ENCODE measurements at places on chromosomes 2 and 18.

DNA sequence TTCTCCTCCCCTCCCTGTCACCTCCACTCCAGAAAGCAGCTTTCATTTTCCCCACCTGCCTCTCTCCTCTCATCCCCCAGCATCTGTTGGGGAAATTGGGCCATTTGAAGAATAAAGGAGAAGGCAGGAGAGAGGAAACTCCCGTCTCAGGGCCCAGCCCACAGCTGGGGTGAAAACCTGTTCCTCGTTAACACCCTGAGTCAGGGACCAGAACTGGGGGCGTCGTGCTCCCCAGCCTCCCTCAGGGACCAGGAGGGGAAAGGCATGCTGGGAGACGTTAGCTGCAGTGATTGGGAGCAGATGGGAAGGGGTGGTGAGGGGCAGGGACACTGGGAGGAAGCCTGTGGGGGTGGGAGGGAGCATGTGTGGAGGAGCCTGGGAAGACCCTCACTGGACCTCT lies 251.3 kb downstream of the DYSF start:
- DNase-seq, result no peak

DNA sequence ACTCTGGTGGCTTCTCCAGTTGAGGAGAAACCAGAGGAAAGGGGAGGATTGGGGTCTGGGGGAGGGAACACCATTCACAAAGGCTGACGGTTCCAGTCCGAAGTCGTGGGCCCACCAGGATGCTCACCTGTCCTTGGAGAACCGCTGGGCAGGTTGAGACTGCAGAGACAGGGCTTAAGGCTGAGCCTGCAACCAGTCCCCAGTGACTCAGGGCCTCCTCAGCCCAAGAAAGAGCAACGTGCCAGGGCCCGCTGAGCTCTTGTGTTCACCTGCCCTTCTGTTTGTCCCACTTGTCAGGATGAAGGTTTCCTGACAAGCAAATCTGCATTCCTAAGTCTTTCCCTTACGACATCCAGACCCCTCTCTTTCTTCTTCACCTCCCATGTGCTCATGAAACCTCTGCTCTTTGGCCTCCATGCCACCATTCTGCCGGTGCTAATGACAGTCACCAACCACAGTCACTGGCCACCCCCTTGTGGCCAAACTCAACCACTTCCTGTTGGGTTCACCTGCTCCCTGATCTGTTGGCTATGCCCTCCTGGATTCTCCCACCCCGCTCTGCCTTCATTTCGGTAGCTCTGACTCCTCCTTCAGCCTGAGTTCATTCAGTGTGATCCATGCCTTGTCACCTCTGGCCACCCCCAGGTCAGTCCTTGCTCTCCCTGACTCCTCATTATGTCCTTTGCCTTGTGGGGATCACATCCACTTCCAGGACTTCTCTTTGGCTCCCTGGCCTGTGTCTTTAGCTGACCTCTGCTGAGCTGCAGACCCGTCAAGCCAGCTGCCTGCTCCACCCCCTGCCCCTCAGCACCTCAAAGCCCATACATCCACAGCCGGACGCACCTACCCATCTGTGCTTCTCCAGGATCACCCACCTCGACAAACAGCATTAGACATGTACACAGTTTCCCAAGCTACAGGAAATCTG lies 17.6 kb downstream of the EMX1 start:
- no peak for DNase-seq

GRCh38 chr2:142586693-142587580 lies 290.5 kb upstream of the KYNU start:
- DNase-seq, result no peak

DNA sequence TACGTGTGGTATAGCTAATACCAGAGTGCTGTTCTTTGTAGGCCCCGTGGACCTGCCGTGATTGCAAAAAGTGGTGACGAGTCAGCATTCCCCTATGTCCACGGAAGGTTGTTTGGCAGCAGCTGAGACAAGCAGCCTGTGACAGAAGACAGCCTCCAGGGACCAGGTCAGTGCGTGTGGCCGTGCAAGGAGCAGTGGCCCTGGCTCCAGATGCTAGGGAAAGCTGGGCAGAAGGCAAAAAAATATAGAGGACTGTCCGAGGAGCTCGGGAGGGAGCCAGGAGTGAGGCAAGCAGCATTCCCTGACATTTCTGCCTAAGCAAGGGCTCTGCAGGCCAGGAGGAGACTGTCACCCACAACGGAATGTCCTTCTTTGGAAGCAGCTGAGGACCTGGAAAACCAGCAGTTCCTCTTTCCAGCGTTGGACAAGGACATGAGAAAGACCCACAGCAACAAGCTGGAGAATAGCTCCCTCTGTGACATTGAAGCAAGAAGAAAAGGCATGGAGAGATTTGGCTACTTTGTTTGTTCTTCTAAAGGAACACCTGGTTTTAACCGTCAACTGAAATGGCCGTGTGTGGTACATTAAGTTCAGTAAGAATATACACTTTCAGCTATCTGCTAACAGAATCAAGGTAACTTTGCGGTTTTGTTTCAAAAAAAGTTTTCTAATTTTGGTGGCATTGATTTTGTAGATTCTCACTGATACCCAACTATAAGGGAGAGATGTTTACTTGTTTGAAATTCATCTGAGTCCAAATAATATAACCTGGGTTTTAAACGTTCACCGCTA lies 58.3 kb downstream of the NPAS2 start:
- DNase-seq, result no peak

- DNase-seq, result no peak
Observed at GRCh38 chr2:95275151-95275515, 884 bp downstream of the PROM2 start.

GRCh38 chr2:120949027-120949956 lies 213.6 kb downstream of the GLI2 start:
- no peak for DNase-seq

DNA sequence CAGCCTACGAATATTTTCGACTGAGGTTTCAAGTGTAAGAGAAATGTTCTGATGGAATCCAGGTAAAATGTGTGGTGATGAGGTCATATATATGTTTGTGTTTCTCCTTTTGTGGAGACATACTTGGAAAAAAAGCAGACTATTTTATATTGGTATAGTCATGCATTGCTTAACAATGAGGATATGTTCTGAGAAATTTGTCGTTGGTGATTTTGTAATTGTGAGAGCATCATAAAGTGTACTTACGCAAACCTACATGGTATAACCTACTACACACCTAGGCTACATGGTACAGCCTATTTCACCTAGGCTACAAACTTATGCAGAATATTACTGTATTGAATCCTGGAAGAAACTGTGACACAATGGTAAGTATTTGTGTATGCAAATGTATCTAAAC lies 1849.9 kb upstream of the CELF4 start:
- no peak for DNase-seq

DNA sequence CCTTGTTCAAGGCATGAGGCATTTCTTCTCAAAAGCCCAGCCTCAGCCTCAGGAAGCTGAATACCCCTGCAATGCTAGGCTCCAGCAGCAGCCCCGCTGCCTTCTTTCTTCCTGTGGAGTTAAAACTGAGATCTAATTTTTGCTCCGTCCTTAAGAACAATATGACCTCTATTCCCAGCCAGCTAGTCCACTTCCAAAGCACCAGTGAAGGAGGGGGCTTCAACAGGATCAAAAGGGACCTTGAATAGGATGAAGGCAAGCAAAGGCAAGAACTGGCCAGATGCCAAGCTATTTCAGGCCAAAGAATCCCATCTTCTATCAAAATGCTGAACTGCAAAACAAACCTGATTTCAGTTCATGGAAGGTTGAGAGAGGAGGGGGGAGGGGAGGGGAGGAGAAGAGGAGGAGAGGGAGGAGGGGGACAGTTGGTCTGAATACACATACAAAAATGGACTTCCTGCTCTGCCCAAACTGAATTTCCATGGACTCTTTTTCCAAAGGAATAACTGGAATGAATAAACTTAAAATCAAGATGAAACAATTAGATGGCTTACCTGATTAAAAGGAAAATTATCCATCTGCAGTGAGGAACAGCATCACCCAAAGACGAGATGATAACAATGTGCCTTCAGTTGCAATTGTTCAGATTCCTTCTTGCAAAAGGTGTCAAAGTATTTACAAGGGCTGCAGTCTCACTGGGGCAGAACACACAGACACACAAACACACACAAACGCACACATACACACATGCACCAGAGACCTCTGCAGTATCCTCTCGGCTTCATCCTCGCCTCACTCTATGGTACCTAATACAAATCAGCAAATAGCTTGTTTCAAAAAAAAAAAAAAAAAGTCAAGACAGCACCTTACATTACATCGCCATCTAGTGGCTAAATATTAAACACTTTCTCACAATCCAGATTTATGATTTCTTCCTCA lies at the start of gene SCN1A:
TSS of gene SCN1A (minus strand) at position 804 of the 939 bp plus-strand sequence. CDS start 54,399 bp downstream, outside the sequence.
- DNase-seq, result no peak

DNA sequence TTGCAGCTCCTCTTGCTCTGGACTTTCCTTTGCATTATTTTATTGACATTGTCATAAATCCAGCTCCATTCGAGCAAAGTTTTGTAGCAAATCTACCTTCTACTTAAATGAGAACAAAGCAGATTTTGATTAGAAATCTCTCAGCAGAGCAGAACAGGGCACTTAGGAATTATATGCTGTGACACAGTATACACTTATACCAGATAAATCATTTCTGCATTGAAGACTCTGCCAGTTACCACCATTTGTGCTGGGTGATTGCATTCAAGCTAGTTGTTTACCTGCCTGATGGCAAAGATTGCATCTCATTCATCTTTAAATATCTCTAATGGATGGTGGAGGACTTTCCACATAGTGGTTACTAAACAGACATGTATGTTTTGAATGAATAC lies 441.7 kb upstream of the HNMT start:
- DNase-seq, result no peak

GRCh38 chr2:201152517-201152916 lies 30.4 kb upstream of the CASP10 start:
- no peak for DNase-seq

DNA sequence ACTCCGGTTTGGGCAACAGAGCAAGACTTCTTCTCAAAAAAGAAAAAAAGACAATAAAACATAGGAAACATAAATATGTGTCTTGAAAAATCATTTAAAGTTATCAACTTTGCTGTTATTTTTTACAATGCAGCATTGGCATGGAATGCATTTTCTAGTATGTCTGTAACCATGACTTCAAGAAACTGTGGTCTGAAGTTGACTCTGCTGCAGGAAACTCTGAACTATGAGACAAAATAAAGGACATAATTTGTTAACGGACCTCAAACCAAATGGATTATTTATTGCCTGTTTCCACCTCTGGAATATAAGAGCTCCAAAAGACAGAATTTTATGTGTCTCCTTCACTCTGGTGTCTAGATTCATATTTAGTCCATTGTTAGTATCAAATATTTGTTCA lies 79.1 kb downstream of the TRIB2 start:
- DNase-seq, result no peak

All from activated T-cell treated with anti-CD3 and anti-CD28 coated beads for 24 hours (primary cell).